D721Med (cell line): ENCODE measurements at places on chromosomes 3 and 15.

- no peak for DNase-seq
Measured at GRCh38 chr3:24604215-24604614, 109.6 kb upstream of the THRB start.

GRCh38 chr15:37678124-37678523 lies 256.3 kb upstream of the TMCO5A start:
- DNase-seq: no peak

DNA sequence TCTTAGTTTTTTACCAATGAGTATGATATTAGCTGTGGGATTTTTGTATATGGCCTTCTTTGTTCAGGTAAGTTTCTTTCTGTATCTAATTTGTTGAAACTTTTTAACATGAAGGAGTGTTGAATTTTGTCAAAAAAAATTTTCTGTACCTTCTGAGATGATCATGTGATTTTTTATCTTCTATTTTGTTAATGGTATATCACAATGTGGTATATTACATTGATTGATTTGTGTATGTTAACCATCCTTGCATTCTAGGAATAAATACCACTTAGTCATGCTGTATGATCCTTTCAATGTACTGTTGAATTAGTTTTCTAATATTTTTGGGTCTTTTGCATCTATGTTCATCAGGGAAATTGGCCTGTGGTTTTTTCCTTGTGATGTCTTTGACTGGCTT lies 92.5 kb upstream of the MNS1 start:
- DNase-seq: no peak

- no peak for DNase-seq
Measured at GRCh38 chr3:31767920-31768319, 213.1 kb downstream of the OSBPL10 start.

GRCh38 chr3:183551930-183552329 lies 3.6 kb downstream of the KLHL6 start:
- no peak for DNase-seq

GRCh38 chr3:166593776-166594175 lies 756.6 kb upstream of the BCHE start:
- no peak for DNase-seq

- DNase-seq: no peak
Measured at GRCh38 chr3:168002786-168003368, 92.8 kb downstream of the GOLIM4 start.

- DNase-seq: no peak
Measured at GRCh38 chr15:98548139-98548971, 100.0 kb upstream of the IGF1R start.

GRCh38 chr3:48014358-48014757 lies 1.9 kb downstream of the MAP4 start:
- no peak for DNase-seq

GRCh38 chr15:80567721-80568157 lies 127.4 kb upstream of the ABHD17C start:
- DNase-seq: no peak

DNA sequence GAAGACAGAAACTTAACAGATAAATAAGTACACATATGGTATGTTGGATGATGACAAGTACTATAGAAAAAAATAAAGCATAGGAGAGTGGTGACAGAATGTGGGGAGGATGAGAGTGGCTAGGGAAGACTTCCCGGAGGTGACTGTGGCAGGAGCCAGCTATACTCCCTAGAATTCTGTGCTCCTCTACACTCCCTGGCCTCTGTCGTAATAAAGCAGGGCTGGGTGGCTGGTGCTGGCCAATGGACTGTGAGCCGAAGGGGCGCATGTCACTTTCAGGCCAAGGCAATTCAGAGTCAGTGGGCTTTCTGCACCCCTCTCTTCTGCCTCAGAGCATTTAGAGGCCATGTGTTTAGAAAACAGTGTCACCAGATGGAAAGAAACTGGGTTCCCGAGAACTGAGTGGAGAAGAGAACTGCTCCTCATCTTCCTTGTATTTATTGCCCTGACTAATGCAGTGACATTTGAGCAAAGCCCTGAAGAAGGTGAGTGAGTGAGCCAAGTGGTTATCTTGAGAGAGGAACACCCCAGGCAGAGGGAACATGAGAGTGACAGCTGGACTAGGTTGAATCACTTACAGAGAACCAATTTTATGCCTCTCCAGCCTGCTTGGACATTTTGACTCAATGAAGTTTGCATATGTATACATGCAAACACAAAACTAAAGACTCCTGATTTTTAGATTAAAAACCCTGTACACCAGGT lies 5.2 kb upstream of the VPS8 start:
- no peak for DNase-seq
